NCI-H2029 treated with DMSO at 0.1 percent for 48 hours (cell line): ENCODE measurements at places on chromosomes 4 and X.

DNA sequence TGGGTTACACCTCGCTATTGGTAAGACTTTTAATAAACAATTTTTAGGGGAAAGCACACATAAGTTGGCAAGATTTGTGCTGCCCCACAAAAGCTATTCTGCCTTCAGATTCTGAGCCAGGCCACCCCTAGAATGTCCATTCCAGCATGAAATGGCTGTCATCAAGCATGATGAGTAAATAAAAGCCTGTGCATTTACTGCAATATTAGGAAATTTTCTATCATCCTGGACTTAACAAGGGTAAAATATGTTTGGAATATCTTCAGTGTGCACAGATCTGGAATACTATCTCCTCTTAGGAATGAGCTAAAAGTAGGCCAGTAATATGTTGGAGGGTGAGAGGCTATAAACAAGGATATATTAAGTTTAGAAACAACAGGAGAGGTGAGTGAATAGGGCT lies 510.9 kb downstream of the ANKRD50 start:
- no peak for DNase-seq

DNA sequence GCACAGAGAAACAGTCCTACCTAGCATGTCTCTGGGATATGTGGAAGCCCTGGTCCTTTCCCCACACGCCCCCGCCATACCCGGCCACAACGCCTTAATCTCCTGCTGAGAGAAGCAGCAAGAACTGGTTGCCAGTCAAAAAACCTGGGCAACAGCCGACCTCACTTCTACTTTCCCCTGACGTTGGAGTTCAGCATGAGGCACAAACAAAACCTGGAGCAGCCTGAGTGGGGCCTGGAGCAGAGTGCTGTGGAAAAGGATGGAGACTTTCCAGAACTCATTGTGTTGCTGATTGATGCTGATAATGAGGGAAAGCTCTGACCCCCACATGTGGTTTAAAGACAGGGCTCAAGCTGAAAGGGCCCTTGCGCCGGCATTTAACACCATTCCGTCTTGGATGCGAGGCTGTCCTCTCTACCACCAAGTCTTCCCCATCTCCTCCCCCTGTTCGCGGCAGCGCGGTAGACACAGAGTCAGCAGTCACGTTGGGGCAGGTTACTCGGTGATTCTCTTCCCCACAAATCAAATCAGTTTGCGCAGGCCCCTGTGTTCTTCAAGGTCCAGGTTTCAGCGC lies 666 bp downstream of the CCDC158 start:
- DNase-seq: no peak

GRCh38 chr4:151807220-151807619 lies 46.4 kb upstream of the GATB start:
- DNase-seq: no peak

- DNase-seq: no peak
These were observed 15.9 kb upstream of the F11 start for GRCh38 chr4:186249785-186250754.

DNA sequence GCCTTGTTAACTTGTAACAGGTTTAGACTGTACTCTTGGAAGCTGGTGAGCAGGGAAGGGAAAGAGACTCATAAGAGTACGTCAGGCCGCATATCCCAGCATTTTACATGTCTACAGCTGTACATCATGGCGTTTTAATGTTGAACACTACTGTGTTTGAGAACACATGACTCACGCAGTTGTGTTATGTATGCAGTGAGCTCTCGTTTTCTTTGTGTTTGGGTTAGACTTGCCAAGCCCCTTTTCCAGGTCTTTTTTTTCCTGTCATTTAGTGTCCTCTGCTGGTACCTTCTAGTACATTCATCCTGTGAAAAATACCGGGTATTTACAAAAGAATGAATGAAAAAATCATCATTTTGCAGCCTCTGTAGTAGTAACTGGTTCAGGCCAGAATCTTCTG lies 35.3 kb downstream of the SMS start:
- DNase-seq: no peak

GRCh38 chr4:20264688-20265087 lies 13.0 kb downstream of the SLIT2 start:
- no peak for DNase-seq
